ENCODE measurements at places on chromosomes 12 and 14.

GRCh38 chr12:56989861-56990610 is 16.3 kb downstream of the ZBTB39 start:
- no peak for DNase-seq

- no peak for DNase-seq
These were observed 186.4 kb downstream of the MSRB3 start for GRCh38 chr12:65464930-65465329.

GRCh38 chr14:103427485-103428443 is 42.5 kb downstream of the MARK3 start:
- no peak for DNase-seq

GRCh38 chr14:64935508-64935907 is 7.0 kb downstream of the GPX2 start:
- DNase-seq = no peak

- no peak for DNase-seq
These were observed 10.0 kb downstream of the BRF1 start for GRCh38 chr14:105290621-105291346.

DNA sequence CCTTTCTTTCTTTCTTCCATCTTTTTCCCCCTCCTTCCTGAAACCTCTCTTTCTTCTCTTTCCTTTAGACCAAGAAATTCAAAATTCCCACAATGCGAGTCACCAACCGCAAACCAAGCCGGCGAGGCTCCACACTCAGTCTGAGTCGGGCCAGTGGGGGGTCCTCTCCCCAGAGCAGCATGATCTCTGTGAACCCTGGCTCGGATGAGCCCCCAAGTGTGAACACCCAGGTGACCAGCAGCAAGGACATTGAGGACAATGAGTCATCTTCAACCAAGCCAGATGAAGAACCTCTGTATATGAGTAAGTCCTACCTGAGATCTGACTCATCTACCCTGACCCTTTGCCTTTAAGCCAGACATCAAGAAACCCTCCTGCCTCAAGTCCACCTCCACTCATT is 88.6 kb upstream of the TMEM233 start:
- DNase-seq = no peak

DNA sequence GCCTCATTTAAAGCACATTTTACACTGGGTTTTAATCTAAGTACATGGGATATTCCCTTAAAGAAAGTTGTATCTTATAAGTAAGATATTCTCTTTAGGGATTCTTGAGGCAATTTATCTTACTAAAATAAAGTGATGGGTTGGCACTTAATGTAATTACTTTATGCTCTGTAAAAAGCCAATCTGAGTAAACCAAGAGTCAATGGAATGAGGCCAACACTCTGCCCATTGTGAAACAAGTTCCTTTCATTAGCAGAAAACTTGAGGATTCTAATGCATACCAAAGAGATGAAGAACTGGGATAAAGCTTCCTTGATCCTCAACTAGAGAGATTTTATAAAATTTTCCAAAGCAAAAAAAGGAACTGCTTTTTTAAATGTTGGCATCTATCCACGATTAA is 121.2 kb downstream of the METTL25 start:
- no peak for DNase-seq

DNA sequence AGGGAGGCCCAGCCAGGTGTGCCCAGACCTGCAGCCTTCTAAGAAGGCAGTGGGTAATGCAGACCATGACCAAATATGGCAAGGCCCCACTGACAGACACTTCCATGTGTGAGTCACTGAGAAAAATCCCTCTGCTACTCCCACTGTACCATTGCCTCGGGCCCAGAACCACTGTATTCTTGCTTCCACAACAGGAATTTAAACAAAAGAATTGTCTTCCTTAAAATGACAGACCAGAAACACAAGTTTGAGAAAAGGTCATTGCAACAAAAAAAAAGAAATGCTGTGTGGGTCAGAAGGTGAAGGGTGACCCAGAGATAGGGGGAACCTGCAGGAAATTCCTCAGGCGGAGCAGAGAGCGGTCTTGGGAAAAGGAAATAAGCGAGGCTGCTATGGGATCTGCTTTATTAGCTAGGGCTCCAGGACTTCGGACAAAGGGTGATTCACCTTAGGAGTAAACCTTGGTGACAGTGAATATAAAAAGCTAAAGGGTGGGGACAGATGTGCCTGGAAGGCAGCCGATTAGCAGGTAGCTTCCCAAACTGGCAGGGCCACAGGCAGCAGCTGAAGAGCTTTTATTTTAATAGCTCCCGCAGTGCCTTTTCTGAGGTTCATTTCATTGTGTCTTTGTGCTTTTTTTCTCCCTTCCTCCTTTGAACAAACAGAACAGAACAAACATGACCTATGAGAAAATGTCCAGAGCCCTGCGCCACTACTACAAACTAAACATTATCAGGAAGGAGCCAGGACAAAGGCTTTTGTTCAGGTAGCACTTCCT is 185.3 kb upstream of the BCL2L14 start:
- DNase-seq = no peak

DNA sequence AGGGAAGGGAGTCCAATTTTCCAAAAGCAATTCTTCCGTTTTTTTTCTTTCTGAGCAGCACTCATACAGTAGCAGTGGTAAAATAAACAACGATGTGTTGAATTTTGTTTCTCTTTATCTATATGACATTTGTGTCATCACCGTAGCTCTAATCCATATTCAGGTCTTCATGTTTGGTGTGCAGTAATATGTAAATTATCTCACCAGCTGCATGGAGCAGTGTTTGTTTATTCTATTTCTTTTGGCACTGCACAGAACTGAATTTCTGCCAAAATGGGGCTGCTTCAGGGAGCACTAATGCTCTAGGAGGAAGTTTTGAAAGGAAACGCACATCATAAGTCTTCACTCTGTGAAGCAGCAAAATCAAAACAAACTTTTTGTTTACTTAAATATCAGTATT is 130.0 kb upstream of the NPAS3 start:
- DNase-seq = no peak

- DNase-seq = no peak
These were observed 47.1 kb downstream of the SYNE2 start for GRCh38 chr14:63899953-63900352.

GRCh38 chr14:21233457-21234076 is 35.7 kb downstream of the HNRNPC start:
- DNase-seq = no peak

- DNase-seq = no peak
These were observed 33.4 kb downstream of the VCPKMT start for GRCh38 chr14:50082784-50083466.

- DNase-seq = no peak
These were observed 72.6 kb upstream of the NCOR2 start for GRCh38 chr12:124640056-124640455.

GRCh38 chr14:92340071-92340470 is 17.1 kb downstream of the SLC24A4 start:
- no peak for DNase-seq

- no peak for DNase-seq
These were observed 26.3 kb downstream of the PDE6H start for GRCh38 chr12:14999021-14999694.

GRCh38 chr14:39426605-39427004 is 5.6 kb downstream of the FBXO33 start:
- DNase-seq = no peak

DNA sequence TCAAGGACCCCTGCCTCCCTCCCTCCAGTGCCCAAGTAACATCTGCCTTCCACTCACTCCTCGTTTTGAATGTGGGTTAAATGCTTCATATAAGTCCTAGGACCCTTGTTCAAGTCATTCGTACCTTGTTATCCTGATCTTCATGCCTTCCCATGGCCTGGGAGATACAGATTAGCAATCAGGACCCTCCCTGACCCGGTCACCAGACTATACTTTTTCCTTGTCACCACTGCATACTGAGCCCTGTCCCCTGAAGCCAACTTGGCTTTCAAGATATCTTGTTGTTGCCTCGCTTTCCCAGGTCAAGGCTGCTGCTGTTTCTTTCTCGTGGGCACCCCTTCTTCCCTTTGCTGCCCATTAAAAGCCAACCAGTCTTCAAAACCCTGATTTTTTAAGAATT is 208.5 kb downstream of the ANO2 start:
- no peak for DNase-seq

DNA sequence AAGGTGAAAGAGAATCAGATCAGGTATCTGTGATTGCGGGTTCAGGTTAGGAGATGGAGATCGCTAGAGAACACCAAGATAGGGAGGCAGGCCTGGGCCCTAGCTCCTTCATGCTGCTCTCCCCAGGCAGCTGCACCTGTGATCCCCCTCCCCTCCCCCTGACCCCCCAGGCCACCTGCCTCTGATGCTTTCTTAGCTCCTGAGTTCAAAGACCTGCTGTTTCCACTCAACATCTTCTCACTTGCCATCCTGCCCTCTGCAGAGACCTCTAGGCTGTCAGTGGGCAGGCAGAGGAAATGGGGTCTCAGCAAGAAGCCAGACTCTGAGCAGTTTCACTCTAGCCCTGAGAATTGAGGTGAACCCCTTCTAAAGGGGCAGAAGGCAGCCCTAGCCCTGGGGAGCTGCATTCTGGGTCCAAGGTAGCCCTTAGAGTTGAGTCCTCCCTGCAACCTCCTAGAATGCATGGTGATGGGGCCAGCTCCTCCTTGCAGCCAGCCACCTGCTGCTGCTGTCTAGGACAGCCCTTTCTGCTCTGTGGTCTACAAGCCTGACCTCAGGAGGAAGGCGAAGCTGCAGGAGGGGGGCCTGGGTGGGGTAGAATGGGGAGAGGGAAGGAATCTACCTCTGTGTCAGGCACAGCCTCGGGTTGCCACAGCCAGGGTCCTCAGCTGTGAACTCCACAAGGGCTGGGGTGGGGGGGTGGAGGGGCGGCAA is 6.4 kb upstream of the SLC48A1 start:
- DNase-seq = no peak

DNA sequence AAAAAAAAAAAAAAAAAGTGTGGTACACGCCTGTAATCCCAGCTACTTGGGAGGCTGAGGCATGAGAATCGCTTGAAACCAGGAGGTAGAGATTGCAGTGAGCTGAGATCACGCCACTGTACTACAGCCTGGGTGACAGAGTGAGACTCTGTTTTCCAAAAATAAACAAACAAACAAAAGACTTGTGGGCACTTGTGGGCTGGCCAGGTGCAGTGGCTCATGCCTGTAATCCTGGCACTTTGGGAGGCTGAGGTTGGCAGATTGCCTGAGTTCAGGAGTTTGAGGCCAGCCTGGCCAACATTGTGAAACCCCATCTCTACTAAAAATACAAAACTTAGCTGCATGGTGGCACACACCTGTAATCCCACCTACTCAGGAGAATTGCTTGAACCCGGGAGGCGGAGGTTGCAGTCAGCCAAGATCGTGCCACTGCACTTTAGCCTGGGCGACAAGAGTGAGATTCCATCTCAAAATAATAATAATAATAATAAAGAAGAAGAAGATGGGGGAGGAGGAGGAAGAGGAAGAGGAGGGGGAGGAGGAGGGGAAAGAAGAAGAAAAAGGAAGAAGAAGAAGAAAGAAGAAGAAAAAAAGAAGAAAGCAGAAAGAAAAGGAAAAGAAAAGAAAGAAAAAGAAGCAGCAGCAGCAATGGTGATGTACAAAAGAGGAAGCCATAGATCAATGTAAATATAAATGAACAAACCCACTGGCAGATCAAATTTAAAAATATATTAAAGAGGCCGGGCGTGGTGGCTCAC is 27.9 kb upstream of the CCNT1 start:
- no peak for DNase-seq

- DNase-seq = no peak
These were observed 319.0 kb downstream of the FOXG1 start for GRCh38 chr14:29085546-29085945.

DNA sequence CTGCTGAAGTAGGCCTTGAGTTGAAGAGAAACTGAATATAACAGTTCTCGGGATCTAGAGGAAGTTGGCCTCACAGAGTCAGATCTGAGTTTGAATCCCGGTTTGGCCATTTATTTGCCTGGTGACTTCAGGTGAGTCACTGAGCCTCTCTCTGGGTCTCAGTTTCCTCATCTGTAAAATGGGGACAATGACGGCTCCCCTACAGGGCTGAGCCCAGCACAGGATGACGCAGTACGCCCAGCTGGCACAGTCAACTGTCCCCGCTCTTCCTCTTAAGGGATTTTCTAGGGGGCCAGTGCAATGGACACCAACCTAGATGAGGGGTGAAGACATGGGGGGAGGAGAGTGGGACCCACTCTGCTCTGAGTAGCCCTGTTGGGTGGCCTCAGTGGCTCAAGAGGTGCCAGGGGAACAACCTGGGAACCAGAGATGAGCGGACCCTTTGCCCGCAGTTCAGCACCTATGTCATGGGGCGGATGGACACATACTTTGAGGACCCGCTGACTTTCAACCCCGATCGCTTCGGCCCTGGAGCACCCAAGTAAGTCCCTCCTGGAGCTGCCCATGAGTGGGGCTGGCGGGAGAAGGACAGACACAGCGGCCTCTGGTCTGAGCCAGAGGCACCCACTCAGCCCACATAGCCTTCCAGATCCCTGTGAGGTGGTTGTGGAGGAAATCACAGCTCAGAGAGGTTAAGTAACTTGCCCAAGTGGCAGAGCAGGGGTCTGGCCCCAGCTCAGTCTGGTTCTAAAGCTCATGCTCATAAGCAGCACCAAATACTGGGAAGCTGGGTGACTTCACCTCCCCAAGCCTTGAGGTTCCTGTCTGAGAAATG is 41.1 kb downstream of the CYP46A1 start:
- DNase-seq = no peak

DNA sequence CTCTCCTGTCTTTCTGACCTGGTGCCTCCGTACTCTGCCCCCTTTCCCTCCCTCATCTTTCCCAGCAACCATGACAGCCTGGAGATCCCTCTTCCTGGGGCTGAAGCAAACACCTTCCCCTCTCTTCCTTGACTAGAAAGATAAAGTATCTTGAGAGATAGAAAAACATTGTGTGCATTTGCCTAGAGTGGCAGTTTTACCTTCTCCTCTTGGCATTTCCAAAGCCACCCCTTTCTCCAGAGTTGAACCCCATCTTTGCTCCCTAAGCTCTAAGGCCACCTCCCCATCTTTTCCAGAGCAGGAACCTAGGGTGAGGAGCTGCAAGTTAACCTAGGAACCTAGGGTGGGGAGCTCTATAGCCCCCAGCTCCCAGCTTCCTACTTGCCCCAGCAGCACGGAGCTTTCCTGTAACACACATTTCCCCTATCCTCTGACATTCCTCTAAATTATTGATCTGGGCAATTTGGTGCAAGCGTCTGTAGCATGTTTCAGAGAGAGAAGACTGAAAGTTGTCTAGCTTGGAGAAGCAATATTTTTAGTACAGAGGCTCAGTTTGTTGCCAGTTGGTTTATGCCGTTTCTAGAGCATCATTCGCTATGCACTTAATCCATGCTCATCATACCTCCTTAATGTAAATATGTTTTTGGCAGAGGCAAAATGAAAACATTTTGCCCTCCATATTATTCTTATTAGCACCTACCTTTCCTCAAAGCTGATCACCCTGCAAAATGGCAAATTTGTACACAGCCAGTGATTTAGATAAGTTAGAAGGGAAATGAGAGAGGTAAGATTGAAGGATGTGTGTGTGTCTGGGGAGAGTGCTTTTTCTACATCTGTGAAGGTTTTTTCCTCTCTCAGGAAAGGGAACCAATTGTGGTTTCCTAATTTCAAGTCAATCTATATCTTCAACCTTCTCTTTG is 5.4 kb upstream of the TBX3 start:
- DNase-seq = no peak

All from NCI-H510A (cell line).